ENCODE measurements at places on chromosomes 1 and 21.

- no peak for DNase-seq
Observed at GRCh38 chr1:223243441-223244050, 100.5 kb upstream of the TLR5 start.

GRCh38 chr1:222975472-222976122 lies 160.8 kb downstream of the DISP1 start:
- no peak for DNase-seq

DNA sequence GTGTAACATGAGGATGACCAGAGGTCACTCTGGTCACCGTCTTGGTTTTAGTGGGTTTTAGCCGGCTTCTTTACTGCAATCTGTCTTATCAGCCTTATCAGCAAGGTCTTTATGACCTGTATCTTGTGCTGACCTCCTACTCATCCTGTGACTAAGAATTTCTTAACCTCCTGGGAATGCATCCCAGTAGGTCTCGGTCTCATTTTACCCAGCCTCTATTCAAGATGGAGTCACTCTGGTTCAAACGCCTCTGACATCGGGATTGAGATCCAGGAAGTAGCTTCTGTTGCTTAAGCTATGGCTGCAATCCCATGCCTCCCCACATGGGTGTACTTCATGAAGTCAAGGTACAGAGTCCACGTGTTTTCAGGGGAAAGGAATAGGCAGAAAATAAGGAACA lies 19.9 kb downstream of the FMN2 start:
- DNase-seq = no peak

- no peak for DNase-seq
Observed at GRCh38 chr1:34655875-34656240, 99.0 kb upstream of the GJB5 start.

GRCh38 chr1:247357781-247358211 lies 26.1 kb upstream of the ZNF496 start:
- DNase-seq = no peak

DNA sequence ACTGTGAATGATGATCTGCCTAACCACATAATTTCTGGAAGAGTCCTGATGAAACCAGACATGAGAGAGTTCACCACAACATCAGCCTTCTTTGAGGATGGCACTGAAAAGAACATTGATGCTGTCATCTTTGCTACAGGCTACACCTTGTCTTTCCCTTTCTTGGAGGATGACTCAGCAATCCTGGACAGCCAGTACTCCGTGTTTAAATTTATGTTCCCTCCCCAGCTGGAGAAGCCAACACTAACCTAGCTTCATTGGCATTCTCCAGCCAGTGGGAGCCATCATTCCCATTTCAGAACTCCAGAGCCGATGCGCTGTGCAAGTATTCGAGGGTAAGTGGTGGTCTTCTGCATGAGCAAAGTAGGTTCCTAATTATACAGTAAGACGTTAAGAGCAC lies 164.1 kb upstream of the POGK start:
- no peak for DNase-seq

Measured in amygdala (tissue), 56 donors.